IPS-NIHi11 (cell line): ENCODE measurements at places on chromosomes 3 and 15.

- DNase-seq, result peak; percentile 42
Observed at GRCh38 chr3:188468662-188469061, 314.7 kb downstream of the LPP start.

DNA sequence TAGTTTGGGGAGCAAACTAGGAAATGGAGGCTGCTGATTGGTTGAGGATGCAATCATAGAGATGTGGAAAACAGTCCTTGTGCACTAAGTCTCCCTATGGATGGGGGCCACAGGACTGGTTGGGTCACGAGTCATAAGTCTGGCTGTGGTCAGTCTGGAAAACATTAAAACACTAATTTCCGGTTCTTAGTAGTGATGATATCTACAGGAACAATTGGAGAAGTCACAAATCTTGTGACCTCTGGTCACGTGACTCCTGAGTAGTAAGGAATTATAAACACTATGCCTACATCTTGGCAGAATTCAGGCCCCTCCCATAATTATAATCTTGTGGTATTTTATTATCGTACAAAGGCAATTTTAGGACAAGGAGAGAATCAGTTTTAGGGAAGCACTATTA lies 317.3 kb upstream of the ARPP21 start:
- no peak for DNase-seq

GRCh38 chr15:39549912-39550311 lies 31.0 kb upstream of the THBS1 start:
- DNase-seq, result no peak

- no peak for DNase-seq
Observed at GRCh38 chr3:29312960-29313452, 32.1 kb downstream of the RBMS3 start.

DNA sequence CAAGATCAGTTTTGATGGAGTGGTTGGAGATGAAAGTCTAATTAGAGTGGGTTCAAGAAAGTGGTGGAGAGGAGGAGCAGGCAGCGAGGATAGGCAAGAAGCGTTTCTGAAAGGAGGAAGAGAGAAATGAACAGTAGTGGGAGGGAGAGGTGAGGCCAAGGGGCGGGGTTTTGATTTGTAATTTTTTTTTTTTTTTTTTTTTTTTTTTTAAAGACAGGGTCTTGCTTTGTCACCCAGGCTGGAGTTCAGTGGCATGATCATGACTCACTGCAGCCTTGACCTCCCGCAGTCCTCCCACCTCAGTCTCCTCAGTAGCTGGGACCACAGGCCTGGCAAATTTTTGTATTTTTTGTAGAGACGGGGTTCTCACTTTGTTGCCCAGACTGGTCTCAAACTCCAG lies 36.6 kb downstream of the MRAS start:
- no peak for DNase-seq

GRCh38 chr3:108489776-108490175 lies 20.6 kb downstream of the MYH15 start:
- DNase-seq, result peak; percentile 47

DNA sequence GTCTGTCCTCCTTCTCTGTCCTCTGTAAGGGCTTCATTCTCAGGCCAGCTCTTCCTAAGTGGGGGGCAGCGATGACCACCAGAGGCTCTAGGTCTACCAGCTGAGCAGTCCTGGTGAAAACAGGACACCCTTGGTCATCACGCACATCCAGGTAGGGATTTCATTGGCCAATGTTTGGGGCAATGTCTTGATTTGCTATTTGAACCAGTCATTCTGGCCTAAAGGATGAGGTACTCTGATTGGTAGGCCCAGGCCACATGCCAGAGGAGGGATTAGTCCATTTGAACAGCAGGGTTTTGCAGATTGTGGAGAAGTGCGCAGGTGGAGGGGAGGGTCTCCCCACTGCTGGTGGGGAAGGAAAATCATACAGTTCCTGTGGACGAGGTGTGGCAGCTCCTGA lies 57.3 kb downstream of the PLXNA1 start:
- DNase-seq, result no peak

DNA sequence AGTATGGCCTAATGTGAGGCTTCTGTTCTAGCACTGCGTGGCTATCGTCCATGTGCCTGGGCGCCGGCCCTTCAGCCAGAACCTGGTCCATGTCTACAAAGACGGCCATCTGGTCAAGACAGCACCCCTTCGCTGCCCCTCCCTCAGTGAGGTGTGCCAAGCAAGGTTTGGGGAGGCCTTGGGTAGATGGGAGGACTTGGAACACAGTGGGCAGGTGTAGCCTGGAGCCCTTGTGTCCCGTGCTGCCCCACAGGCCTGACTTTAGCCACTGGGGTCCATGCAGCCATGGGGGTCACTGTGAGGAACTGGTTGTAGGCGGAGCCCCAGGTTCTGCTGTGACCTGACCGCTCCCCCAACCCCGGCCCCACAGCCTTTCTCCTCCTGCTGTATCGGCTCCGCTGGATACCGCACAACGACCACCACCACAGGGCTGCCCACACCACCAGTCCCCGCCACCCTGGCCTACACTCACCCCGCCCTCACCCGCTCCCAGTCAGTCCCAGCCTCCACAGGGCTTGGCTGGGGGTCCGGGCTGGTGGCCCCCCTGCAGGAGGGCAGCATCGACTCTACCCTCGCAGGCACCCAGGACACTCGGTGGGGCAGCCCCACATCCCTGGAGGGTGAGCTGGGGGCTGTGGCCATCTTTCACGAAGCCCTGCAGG lies 16.6 kb downstream of the NBEAL2 start:
- no peak for DNase-seq

GRCh38 chr3:126887686-126888085 lies 95.2 kb upstream of the PLXNA1 start:
- DNase-seq, result no peak
